Glutamatergic neuron (in vitro differentiated cells): ENCODE measurements at places on chromosomes 16 and 17. TPM values are rescaled to one million over a fixed set of nuclear protein-coding genes. Genes with fewer than 3 reads are reported as not detected.

GRCh38 chr17:39002991-39003715 lies 36.0 kb upstream of the FBXO47 start:
- DNase-seq: no peak

DNA sequence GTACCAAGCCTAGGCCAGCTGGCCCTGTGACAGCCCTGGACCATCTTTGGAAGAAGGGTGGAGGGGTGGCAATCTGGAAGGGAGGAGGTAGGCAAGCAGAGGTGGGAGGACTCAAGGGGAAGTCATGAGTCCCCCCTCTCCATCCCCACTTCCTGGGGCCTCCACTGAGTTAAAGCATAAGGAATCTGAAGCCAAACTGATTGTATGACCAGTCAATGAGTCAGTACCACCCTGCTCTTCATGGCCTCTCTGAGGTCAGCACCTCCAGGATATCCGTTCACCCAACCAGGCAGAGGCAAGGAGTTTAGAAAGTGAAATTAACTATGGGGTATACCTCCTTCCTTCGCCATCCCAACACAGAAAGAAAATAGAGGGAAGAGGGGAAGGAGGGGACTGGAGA lies 272.7 kb downstream of the SOX9 start:
- no peak for DNase-seq

GRCh38 chr16:75279305-75279704 lies 27.9 kb upstream of the BCAR1 start:
- peak; percentile 62 for DNase-seq

DNA sequence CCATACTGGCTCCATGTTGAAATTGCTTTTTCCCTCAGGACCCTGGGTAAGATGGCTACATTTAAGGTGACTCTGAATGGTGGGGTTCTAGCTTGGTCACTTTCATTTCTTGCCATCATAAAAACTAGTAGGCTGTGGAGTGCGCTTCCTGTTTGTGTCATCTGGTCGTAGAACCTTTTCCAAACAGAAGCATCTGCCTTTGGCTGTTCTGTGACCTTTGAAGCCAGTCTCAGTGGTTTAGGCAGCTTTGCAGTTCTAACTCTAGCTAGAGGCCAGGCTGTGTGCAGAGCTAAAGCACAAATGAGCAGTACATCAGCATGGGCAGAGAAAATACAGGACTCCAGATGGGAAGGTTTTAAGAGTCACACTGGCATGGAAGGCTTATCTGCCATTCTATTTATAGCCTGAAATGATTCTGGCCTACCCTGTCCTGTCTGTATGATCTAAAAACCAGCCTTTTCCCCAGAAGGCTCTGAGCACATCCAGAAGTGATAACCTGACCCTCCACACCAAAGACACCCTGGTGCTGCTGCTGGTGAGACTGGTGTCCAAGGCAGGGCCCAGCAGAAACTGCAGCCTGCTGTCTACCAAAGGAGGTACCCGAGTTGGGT lies 8.6 kb downstream of the ESRP2 start:
- DNase-seq: no peak

DNA sequence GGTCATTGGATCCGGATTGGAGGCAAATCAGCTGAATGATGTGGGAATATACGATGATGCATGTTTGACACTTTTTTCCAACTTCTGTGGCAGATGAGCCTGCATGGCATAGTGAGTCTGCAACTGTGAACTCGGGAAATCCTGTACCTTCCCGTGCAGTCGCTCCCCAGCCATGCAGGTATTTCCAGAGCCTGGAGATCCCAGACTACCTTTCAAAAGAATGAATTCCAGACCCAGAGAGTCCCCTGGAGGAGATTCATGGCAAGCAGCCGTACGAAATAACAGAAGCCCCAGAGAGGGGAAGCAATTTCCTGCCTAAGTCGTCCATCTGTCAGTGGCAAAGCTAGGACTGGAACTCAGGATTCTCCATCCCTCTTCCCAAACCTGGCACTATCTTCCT lies 75.7 kb upstream of the FAM20A start:
- no peak for DNase-seq

DNA sequence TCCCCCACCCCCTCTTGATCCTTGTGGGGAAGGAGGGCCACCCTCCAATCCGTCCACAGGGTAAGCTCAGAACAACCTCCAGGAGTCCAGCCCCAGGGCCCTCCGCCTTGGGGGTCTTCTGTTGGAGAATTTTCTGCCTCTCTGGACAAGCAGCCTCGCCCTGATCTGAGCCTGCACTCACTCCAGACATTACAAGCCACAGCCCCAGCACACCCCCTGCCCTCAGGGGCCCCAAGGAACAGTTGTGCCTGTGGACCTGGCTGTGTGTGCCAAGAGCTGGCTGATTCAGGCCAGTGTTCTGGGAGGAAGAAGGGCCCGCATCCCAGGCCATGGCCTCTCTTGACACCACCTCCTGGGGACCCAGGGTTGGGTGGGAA lies 477 bp upstream of the ARHGAP27 start:
- DNase-seq: no peak

GRCh38 chr17:13736916-13737315 lies 135.2 kb upstream of the HS3ST3A1 start:
- no peak for DNase-seq

DNA sequence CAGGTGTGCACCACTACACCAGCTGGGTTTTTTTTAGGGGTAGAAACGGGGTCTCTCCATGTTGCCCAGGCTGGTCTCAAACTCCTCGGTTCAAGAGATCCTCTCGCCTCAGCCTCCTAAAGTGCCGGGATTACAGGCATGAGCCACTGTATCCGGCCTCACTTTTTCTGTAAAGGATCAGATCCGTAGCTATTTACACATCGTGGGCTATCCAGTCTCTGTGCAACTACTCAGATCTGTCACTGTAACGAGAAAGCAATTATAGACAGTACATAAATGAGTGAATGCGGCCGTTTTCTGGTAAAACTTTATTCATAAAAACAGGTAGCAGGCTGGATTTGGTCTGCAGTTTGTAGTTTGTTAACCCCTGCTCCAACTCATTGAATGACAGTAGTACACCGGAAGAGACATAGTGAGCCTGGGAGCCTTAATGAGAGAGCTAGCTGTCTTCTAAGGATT lies 44.5 kb downstream of the VMP1 start:
- no peak for DNase-seq

- DNase-seq: no peak
Observed at GRCh38 chr16:67022531-67023214, 6.3 kb upstream of the CBFB start.

- DNase-seq: peak; percentile 45
Observed at GRCh38 chr16:56041556-56042140, 149.6 kb upstream of the GNAO1 start.

DNA sequence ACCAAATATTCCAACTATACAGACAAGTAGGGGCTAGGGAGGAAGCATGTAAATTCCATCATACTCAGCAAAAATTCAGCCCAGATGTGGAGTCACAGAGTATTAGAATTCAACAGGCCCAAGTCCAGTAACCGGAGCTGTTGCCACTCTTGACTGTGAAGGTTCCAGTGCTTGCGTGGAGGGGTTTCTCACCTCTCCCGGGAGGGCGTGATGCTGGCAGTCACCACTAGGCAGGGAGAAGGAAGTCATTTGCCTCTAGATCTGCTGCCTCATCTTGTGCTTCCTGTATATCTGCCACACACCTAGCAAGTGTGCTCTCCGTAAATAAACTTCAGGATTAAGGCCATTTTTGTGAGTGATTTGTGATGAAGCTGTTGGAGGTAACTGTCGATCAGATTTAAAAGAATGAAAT lies 1.0 kb upstream of the CKLF start:
- DNase-seq: peak; percentile 68

DNA sequence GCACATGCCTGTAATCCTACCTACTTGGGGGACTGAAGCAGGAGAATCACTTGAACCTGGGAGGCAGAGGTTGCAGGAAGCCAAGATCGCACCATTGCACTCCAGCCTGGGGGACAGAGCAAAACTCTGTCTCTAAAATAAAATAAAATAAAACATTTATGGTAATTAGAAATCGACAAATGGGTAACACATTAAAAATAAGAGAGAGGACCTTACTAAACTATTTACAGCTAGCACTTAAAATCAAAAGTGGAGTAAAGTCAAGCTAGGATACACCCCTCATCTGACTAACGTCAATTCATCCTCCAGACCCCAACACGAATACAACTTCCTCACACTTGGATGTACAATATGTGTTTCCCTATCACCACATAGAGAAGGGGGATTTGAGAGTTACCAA lies 27.8 kb upstream of the RHOT1 start:
- no peak for DNase-seq

GRCh38 chr17:61106354-61106753 lies 293.3 kb upstream of the TBX2 start:
- DNase-seq: no peak

- DNase-seq: no peak
Observed at GRCh38 chr17:3963237-3964201, 718 bp downstream of the ATP2A3 start.

- no peak for DNase-seq
Observed at GRCh38 chr16:86448306-86448890, 61.9 kb upstream of the FOXF1 start.

GRCh38 chr17:55089256-55089655 lies 120.7 kb downstream of the STXBP4 start:
- DNase-seq: no peak

DNA sequence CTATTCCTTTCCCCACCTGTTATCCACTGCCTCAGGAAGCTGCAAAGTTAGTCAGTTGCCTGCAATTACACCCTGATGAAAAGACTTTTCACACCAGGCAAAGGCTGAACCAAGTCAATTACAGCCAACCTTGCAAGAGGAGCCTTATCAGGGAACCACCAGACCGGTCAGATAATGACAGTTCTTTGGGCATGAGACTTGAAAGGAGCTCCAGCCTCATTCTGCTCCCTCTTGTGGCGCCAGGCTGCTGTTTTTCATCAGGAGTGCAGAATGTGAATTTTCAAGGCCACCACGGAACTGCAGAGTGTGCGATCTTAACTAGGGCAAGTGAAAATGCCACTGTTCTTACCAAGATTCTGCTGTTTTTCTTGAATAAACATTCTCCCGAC lies 22.5 kb downstream of the DNAI2 start:
- peak; percentile 67 for DNase-seq

- DNase-seq: no peak
Observed at GRCh38 chr17:61406971-61407911, 7.6 kb downstream of the TBX2 start.

DNA sequence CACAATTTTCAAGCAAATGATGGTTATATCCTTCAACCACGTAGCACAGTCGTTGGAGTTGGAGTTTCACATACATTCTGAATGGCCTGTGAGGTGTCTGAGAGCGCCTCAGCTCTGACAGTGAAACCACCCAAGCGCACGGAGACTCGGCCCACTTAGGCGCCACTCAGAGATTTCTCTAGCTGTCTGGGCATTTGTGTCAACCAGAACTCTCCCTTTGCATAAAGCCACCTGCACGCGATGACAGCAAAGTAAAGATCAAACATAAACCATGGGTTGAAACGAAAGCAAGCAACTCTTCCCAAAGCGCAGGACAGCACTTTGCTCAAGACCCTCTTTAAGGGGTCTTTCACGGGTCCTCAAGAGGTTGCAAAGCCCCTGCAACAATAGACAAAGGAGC lies 533 bp downstream of the SLC6A4 start:
- no peak for DNase-seq

- DNase-seq: no peak
Observed at GRCh38 chr16:35344012-35344762, 1884.8 kb downstream of the TP53TG3F start.

The PIK3R5 gene
- total RNA-seq: not detected

The CLEC18B gene
- 1.6 TPM for total RNA-seq

The ATP1B2 gene
- 11.3 TPM for total RNA-seq

The PLXDC1 gene
- total RNA-seq: not detected

The GSDMA gene
- total RNA-seq: not detected

The DNASE1L2 gene
- 3.4 TPM for total RNA-seq

The SKAP1 gene
- total RNA-seq: not detected

The SLC47A1 gene
- total RNA-seq: not detected

The DOC2B gene
- 109 TPM for total RNA-seq
